ENCODE measurements at places on chromosomes 5 and 9.

- DNase-seq = no peak
Measured at GRCh38 chr9:129237164-129237611, 59.1 kb upstream of the IER5L start.

DNA sequence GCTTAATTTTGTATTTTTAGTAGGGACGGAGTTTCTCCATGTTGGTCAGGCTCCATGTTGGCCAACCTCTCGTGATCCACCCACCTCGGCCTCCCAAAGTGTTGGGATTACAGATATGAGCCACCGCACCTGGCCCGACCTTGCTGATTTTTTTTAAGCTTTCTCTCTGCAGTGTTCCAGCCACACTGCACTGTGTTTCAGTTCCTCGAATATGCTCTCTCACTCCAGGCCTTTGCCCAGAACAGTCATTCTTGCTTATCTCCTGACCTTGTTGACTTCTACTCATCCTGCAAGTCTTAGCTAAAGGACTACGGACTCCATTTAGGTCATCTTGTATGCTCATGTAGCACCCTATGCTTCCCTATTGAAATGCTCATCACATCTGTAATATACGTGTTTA, 3.3 kb downstream of the SNAPC3 start:
- DNase-seq = no peak

DNA sequence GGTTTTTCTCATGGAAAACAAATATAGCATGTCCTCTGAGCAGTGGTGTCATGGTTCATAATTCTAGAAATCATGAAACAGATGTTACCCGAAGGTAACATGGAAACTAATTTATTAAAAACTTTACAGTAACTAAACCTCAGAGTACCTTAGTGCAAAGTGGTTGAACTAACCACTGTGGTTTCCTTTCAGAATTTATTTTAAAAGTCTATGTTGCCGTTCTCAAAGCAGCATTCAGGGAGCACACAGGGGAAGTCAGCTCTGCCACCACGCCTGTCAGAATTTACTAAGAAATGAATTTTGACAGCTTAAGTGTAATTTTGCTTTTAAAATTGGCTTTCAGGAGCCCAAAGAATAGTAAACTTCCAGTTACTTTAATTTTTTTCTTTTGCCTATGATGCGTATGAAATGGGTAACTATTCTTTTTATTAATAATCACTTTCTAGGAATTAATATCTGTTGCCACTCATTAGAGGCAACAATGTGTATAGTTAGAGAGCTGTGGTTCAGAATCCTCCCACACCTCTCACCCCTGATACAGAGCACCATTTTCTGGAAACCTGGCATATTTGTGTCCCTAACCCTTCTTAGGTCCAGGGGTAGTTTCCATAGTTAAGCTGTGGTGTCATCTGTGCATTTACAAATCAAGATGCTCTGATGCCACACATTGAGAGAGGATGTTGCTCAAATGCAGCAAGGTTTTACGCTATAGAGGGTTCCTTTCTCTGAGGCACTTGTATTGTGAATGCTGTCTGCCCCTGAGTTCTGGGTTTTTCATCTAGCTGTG, 202.6 kb downstream of the ZSWIM6 start:
- DNase-seq = no peak

- no peak for DNase-seq
Measured at GRCh38 chr5:133794771-133795415, 173.5 kb downstream of the C5orf15 start.

- no peak for DNase-seq
Measured at GRCh38 chr5:56298336-56299090, 65.4 kb upstream of the ANKRD55 start.

GRCh38 chr9:114033397-114034103, 44.5 kb downstream of the AMBP start:
- DNase-seq = no peak

GRCh38 chr5:160665460-160665859, 186.6 kb downstream of the ATP10B start:
- DNase-seq = no peak

DNA sequence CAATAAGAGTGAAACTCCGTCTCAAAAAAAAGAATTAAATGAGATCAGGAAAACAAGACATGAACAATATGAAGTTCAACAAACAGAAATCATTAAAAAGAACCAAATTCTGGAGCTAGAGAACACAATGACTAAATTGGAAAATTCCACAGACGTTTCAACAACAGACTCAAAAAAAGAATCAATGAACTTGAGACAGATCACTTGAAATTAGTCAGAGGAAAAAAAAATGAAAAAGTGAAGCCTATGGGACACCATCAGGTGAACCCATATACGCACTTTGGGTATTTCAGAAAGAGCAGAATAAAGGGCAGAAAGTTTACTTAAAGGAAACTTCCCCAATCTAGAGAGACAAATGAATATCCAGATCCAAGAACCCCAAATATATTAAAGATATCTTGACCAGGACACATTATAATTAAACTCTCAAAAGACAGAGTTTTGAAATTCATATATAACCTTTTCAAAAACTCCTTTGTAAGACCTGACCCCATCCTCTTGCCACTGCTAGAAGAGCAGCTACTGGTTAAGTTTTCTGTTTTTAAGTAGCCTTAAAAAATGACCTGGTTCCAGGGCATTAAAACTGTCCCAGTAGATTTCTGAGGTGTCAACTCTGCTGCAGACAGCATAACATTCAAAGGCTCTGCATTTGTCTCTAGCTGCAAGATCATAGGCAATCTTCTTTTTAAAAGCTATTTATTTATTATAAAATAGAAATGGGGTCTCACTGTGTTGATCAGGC, 7.7 kb upstream of the MATR3 start:
- no peak for DNase-seq

DNA sequence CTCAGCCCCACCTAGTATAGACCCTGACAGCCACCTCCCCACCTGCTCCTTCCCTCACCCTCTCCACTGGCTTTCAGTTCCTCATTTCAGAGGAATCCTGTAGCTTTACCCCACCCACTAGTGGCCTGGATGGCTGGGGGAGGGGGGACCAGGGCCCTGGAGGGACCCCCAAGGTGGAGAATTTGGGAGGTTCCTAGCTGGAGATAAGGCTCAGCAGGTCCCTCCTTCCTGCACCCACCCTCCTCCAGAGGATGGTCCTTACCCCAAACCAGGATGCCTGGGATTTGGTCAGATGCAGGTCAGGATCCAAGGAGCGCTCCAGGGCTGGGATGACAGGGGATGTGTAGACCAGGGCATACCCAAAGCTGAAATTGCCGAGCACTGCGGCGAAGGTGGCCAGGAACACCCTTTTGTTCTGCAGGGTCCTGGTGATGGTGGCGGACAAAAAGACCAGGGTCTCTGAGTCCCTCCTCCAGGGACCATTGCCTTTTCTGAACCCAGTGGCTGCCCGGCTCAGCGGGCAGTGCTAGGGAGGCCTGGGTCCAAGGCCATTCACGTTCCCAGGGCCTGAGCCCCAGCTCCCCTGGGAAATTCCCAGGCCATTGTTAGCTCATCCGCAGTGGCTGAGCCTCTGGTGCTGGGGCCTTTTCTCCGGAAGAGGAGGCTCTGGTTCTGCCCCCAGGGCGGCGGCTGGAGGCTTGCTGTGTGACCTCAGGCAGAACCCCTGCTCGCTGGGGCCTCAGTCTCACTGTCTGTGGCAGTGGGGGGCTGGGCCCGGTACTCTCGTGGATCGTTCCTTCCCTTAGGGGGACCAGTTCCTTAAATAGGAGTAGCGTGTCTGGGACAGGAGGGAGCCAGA, 678 bp downstream of the SLC2A6 start:
- no peak for DNase-seq

DNA sequence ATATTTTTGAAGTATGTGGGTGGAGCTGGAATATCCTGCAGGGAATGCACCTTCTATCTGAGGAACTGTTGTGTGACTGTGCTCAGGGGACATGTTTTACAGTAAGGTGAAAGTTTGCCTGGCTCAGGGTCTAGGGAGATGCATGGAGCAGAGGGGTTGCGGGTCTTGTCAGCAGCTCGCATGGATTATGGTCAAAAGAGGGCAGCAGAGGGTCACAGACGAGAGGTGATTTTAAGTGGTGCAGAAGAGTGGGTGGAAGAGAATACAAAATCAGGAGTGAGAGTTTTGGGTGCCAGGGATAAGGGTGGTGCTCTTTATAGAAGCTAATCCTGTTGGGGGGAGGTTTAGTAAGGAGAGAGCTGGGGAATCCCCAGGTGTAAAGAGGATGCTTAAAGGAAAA, 53.5 kb upstream of the GRIN3A start:
- no peak for DNase-seq

- DNase-seq = no peak
Measured at GRCh38 chr5:96901841-96902240, 25.5 kb downstream of the ERAP2 start.

- peak; percentile 39 for DNase-seq
Measured at GRCh38 chr5:133423618-133424282, 188.6 kb downstream of the FSTL4 start.

GRCh38 chr5:124822647-124823046, 76.2 kb upstream of the ZNF608 start:
- no peak for DNase-seq

- no peak for DNase-seq
Measured at GRCh38 chr5:7330256-7330655, 65.7 kb upstream of the ADCY2 start.

DNA sequence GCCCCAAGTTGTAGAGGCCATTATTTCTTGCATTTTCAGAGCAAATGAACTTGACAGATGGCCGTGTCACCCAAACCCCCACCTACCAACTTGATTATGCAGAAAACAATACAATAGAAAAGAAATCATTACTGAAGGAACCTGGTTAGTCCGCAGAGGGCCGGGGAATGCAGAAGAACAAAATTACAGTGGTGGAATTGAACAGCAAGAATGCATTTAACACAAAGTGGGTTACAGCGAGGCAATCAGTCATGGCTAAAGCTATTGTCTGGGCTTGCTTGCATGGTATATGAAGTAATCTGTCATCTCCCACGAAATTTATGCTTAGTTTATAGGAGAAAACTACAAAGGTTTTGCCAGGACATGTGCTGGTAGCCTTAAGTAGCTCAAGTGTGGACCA, 238.3 kb upstream of the IRX1 start:
- DNase-seq = no peak

DNA sequence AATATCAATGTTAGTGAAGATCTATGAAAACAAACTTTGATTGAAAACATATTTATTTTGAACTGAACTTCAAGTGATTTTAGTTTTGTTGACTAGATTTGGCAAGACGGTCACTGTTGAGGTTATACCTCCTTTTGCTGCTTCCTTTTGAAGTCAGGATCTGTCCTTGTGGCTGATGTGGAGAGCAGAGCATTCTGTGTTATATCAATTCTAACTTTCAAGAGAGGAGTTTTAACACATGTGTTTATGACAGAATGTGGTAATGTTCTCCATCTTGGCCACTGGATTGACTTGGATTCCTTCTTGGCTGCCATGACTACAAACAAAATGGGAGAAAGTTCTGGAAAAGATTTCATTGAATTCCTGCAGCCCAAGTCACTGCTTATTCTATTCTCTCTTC, 104.0 kb upstream of the ACTBL2 start:
- DNase-seq = no peak

DNA sequence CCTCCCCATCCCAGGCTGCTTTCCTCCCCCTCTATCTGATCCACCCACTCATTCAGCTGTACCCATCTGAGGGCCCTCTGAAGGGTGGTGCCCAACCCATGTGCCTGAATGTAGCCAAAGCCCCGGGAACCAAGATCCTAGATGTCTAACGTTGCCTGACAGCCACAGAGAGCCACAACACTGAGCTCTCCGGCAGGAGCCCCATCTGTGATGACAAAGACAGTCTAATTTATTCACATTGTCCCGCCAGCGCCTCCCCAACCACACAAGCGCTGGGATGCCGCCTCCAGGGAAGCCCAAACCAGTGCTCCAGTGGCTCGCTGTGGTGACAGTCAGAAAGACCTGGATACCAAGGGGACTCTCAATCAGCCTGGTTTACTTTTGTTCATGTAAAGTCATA, 8.4 kb downstream of the IGFBPL1 start:
- no peak for DNase-seq

DNA sequence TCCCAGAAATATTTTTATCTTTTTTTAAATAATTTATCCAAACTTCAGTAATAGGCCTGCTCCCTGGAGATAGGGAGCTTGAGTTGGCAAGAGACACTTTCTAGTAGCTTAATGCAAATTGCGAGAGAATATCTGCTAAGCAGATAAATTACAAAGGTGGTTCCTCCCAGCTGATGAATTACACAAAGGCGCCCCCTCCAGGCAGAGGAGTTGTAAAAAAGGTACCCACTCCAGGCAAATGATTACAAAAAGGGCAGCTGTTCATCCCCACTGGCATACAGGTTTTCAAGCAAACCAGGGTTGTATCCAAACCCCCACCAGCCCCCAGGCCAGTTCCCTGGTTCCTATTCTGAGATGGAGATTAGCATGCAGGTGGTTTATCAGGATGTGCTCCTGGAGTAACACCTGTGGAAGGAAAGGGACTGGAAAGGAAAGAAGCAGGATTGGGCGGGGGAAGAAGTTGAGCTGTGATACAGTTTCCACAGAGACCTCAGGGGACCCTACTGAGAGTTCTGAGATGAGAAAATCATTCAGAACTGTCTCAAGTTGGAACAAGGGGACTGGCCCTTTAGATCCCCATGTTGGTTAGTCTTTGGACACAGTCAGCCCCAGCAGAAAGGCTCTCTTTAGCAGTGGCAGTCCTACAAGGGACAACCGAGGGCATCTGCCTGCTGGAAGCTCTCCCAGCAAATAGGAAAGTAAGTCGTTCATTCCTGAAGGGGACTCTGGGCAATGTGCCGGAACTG, 25.5 kb downstream of the ESM1 start:
- no peak for DNase-seq

DNA sequence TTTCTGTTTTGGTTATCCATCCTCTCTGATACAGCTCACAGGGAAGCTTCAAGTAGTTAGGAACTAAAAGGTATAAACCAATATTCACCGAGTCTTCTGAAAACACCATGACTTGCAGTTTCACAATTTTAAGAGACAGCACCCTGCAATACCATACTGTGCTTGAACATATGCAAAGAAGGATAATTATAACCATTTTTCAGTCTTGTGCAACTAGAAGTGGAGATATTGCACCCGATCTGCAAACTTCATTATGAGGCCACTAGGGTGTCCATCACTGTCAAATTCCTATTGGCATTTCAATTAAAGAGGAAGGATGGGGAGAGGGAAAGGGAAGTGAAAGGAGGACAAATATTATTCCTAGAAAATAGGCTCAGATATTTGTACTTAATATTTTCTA, 32.4 kb upstream of the CEP120 start:
- DNase-seq = no peak

GRCh38 chr5:109231331-109231730, 178.4 kb downstream of the PJA2 start:
- no peak for DNase-seq
